ENCODE measurements at places on chromosomes 13 and 19. TPM values are rescaled to one million over a fixed set of nuclear protein-coding genes. Genes with fewer than 3 reads are reported as not detected.

DNA sequence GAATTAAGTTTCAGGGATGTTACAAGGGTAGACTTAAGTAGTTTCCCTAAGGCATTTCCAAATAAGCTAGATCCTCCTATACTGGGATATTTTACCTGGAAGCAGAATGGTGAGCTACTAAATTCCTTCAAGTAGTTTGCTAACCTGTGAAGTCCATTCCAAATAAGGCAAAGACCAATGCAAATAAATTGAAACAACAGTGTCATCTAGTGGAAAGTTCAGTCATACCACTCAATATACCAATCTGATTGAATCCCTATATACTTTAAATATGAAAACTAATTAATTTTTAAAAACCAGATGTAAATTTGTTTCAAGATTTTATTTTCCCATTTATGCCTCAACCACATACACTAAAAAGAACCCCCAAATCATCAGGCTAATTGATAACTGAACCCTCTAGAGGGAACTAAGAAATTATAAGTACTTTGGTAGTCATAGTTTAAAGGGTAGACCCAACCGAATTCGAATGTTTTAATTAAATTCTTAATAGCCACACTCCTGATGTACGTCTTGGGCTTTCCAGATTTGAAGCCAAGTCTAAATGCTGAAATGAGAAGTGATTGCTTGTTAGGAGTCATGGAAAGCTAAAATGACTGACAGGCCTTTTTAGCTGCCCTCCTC lies 223.7 kb downstream of the TBC1D4 start:
- DNase-seq, result no peak

DNA sequence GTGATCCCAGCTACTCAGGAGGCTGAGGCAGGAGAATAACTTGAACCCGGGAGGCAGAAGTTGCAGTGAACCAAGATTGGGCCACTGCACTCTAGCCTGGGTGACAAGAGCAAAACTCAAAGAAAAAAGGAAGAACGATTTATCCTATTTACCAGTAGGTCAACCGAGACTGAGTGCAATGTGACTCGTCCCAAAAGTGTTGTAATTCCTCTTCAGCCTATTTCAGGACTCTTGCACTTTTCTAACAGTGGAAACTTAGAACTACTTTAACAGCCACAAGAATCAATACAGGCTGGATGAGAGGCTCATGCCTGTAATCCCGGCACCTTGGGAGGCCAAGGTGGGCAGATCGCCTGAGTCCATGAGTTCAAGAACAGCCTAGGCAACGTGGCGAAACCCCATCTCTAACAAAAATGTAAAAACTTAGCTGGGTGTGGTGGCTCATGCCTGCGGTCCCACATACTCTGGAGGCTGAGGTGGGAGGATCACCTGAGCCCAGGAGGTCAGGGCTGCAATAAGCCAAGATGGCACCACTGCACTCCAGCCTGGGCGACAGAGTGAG lies 4.3 kb upstream of the NR1H2 start:
- DNase-seq, result no peak

CD33 gene
- total RNA-seq, result 2.1 TPM

ZNF616 gene
- 12.7 TPM for total RNA-seq

- peak; percentile 82 for DNase-seq
These were observed 53.1 kb upstream of the SERPINE3 start for GRCh38 chr13:51286135-51287002.

- DNase-seq, result peak; percentile 55
These were observed 89.8 kb downstream of the ZNF557 start for GRCh38 chr19:7159105-7159933.

- DNase-seq, result no peak
These were observed 34.0 kb downstream of the KLF5 start for GRCh38 chr13:73092829-73093228.
